B cell (primary cell): ENCODE measurements at places on chromosomes 11 and 22.

DNA sequence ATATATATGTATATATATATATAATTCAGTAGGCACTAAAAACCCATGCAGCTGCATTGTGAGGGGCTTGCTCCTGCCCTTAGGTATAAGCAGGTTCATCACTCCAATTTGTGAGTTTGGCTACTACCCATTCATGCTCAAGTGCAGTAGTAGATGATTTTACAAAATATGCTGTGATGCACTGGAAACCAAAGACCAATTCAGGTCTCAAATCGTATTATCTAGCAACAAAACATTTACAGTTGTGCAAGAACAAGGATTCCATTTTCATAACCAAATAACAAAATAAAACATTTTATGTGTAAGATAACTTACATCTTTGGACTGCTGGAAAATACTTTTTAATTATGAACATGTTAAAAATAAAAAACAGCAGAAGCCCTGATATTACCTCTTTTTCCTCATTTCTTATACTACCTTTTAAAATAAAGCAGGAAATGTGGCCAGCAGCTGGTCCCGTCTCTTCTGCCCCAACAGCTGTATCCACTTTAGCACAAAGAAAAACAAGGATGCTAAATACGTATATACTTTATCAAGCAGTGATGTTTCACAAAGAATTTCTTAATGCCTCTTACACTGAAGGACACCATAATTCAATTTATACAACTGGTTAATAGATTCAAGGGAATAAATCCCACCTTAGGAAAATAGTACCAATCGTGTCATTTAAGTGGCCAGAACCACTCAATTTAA lies 2.8 kb downstream of the CREBZF start:
- H3K36me3 ChIP-seq = peaks cover 35% of the 10 kb centered on the region
- no peak overlapping the region for H3K4me3 ChIP-seq
- H3K4me1 ChIP-seq = peaks cover 21% of the 10 kb centered on the region
- no peaks in the 10 kb centered on the region for H3K27me3 ChIP-seq
- DNase-seq = no peak

DNA sequence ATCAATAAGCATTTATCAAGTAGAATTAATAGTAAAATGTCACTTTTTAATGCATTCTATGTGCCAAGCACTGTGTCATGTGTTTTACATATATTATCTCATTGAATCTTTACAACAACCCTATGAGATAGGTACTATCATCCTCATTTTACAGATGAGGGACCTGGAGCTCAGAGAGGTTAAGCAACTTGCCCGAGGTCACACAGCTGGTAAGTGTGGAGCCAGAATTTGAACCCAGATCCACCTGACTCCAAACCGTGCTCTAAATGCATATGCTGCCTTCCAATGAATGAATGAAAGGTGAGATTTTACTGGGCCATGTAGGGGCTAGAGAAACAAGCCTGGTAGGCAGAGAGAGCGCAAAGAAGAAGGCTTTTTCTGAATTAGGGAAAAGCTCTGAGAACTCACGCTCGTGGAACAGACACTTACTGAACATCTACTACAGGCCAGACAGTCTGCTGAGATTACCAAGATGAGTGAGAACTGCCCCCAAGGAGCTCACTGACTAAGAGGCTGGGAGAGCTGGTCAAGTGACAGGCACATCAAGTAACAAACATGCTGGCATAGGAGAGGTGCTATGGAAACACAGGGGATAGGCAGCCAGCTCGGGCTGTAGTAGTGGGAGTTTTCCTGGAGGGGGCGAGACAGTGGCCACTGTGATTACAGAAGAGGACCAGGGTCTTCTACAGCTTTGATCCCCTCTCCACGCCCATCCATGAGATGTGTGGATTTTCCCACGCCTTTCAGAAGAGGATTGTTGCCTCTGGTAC lies 4.4 kb downstream of the ABCG4 start:
- H3K27me3 ChIP-seq = peaks cover 49% of the 10 kb centered on the region
- no peak for DNase-seq
- peaks cover 13% of the 10 kb centered on the region for H3K4me1 ChIP-seq
- no peak overlapping the region for H3K27ac ChIP-seq
- no peaks in the 10 kb centered on the region for H3K36me3 ChIP-seq

- no peak overlapping the region for H3K4me3 ChIP-seq
- no peaks in the 10 kb centered on the region for H3K27me3 ChIP-seq
- H3K27ac ChIP-seq = no peak overlapping the region
- no peaks in the 10 kb centered on the region for H3K4me1 ChIP-seq
Observed at GRCh38 chr22:32905400-32905799, 103.9 kb downstream of the TIMP3 start.

DNA sequence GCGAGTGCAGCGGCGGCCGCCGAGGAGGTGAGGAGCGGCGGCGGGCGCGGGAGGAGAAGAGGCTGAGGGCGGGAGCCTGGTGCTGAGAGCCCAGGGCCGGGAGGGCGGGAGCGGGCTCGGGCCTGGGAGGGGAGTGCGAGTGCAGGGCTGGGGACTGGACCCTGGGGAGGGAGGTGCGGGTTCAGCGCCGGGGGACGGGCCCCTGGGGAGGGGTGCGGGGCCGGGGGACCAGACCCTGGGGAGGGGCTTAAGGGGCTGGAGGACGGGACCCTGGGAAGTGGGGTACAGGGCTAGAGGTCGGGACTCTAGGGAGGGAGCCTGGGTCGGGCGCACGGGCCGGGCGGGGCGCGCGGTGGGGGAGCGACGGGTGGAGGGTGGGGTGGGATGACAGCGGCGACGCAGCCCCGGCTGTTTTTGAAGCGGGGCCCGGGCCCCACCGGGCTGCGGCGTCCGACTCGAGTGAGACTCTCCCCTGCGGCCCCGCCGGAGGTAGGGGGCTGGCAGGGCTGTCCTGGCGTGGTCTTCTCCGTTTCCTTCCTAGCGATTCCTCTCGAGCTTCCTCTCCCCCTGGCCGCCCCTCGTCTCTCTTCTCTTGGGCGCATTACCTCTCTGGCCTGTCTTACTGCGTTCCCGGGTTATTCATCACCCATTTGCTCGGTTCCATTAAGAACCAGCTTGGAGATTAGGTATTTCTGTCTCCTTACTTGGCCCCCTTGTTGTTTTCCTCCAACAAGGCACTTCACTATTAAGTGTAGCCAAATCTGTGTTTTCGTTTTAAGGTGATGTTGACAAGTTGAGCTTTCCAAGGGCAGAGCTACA lies 754 bp downstream of the NUP50 start:
- H3K4me1 ChIP-seq = peaks cover 23% of the 10 kb centered on the region
- no peaks in the 10 kb centered on the region for H3K27me3 ChIP-seq
- H3K27ac ChIP-seq = peak overlapping the region; percentile 22
- peak; percentile 37 for DNase-seq
- H3K4me3 ChIP-seq = peak overlapping the region; percentile 89

DNA sequence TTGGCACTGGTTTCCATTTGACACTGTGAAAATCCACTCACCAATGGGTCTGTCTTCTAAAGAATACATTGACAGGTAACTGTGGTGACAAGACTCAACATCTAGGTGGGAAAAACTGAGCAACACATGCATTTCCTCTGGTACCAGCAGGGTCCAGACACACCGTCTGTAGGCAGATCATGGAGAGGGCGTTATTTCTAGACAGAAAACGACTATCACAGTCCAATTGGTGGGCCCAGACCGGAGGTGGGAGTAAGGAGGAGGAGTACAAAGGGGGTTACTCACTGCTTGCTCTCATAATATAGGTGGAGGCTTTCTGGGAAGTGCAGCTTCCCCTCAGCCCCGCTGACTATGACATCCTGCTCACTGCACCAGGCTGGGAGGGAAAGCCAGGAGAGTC lies 9.9 kb downstream of the OVCH2 start:
- no peak overlapping the region for H3K27ac ChIP-seq
- no peak for DNase-seq
- H3K36me3 ChIP-seq = no peaks in the 10 kb centered on the region
- H3K4me1 ChIP-seq = peaks cover 2% of the 10 kb centered on the region
- no peak overlapping the region for H3K4me3 ChIP-seq

GRCh38 chr22:40314041-40314440 lies 32.3 kb upstream of the ADSL start:
- DNase-seq = no peak
- no peak overlapping the region for H3K4me3 ChIP-seq
- H3K36me3 ChIP-seq = peaks cover 84% of the 10 kb centered on the region
- H3K27ac ChIP-seq = no peak overlapping the region
- H3K4me1 ChIP-seq = no peaks in the 10 kb centered on the region
